ENCODE measurements at places on chromosomes 5 and 9.

- no peak for DNase-seq
Measured at GRCh38 chr9:107020040-107020530, 157.1 kb downstream of the ZNF462 start.

DNA sequence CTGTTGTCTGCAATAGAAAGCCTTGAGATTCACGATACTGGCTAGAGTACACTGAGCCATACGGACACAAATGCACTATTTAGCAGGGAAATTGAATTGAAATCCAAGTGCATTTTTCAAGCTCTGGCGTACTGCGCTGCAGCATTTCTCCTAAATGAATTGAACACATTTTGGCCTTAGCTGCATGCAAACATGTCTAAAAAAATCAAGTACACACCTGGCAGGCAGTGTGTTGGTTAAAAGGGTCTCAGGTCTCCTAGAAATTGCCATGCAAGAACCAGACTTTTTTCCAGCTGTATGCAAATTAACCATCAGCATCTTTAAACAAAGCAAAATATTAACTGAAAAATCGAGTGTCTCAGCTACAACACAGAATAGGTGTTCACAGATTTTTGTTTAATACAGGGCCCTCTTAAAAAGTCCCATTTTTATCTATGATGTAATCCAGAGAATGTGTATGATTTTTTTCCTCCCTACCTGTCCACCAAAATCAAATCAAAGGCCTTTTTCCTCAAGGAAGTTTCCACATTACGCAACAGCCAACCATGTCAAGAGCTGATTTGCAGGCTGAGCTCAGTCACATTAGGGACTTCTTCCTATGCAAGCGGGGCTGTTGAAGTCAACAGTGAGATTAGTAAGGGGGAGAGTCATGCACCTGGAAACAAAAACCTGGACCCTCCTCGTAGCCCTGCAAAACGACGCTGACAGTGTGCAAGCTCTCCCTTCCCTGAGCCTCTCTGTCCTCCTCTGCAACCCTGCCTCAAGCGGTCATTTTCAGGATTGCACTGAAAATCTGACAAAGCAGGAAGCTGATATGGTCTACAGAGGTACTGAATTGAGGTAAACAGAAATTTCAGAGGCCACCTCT is 14.1 kb upstream of the SFXN1 start:
- DNase-seq = peak; percentile 5

- DNase-seq = no peak
Measured at GRCh38 chr5:149759563-149759962, 29.5 kb downstream of the PPARGC1B start.

GRCh38 chr9:15211815-15212495 is 95.1 kb downstream of the TTC39B start:
- peak; percentile 61 for DNase-seq

GRCh38 chr9:21141427-21141882 is at the start of gene IFNW1:
Gene IFNW1 (minus strand): TSS chr9:21141832. CDS start chr9:21141570, 262 bp downstream.
- no peak for DNase-seq

DNA sequence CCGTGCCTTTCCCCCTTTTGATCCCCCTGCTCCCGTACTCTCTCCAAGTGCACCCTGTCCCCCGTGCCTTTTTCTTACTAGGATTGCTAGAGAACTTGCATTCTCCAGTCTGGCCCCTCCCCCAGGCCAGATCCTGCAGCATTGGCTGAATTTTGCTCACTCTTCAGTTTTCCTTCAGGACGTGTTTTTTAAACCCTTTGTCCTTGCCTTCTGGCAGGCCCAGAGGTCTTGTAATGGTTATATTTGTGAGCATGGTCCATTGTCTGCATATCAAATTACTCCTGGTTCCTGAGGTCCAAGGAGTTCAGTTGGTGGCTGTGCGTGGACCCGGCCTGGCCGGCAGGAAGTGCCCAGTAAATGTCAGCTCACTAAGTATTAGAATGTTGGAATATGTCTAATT is 606 bp downstream of the TBC1D13 start:
- DNase-seq = no peak

DNA sequence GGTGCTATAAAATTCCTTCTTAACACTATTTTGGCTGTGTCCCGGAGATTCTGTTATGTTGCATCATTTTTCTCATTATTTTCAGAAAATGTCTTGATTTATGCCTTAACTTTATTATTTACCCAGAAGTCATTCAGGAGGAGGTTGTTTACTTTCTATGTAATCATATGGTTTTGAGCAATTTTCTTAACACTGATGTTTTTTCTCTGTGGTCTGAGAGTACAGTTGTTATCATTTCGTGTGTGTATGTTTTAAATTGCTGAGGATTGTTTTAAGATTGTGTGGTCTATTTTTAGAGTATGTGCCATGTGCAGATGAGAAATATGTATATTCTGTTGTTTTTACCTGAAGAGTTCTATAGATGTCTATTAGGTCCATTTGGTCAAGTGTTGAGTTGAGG is 498.1 kb upstream of the ZNF608 start:
- DNase-seq = no peak

GRCh38 chr9:2730971-2731370 is 13.7 kb downstream of the KCNV2 start:
- DNase-seq = no peak

GRCh38 chr5:109307951-109308350 is 101.8 kb downstream of the PJA2 start:
- no peak for DNase-seq

- peak; percentile 9 for DNase-seq
Measured at GRCh38 chr9:27276193-27277030, 20.5 kb downstream of the EQTN start.

DNA sequence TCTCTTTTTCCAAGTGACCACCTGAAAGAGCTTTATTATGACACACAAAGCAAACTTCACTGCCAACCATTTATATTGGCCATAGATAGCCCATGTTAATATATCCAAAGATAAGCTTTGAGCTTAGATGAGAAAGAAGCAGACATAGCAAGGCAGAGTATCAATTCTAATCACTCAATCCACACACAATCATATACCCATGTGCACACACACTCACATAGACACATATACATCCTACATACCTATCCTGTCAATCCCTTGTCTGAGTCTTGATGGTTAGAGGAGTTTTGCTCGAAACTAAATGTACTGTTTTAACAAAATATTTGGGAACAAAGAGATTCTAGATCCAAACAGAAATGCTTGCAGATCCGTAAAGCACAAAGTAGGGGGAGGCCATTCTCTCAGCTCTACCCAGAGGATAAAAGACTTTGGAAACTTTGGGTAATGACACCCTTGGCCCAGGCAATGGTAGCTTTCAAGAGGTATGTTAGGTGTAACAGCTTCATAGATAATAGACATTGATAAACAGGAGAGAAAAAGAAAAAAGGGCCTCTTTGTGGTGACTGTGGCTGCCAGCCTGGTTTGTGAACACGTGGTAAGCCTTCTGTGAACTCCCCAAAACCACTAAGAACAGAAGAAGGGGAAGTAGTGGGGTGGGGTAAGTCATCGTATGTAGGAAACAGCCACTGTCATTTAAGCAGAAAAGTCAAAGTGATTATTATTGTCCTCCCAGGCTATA is 121.6 kb downstream of the TLR4 start:
- no peak for DNase-seq

- no peak for DNase-seq
Measured at GRCh38 chr9:96386157-96386556, 2.6 kb upstream of the SLC35D2 start.

GRCh38 chr5:150120617-150121447 is 34.5 kb upstream of the CSF1R start:
- DNase-seq = no peak

DNA sequence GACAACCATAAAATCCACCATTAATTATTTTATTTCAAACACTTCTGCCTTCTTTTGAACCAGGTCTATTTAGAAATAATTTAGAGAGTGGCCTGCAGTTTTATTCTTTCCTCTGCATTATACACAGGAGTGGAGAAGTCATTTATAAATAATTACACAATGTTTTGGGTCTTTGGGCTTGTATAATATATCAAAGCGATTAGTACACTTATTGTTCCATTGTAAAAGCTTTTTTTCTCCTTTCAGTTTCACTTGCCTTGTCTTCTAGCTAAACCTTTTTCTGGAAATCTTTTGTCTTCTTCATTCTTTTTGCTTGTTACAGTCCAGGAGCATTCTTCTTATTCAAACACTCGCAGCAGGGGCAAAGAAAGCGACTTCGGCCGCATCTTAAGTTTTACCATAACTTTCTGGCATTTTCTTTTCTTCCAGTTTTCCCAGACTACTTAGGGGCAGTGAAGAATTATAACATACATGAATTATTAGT is 7.3 kb upstream of the NEUROG1 start:
- DNase-seq = no peak
